ENCODE measurements at places on chromosomes 6 and 20. TPM values are rescaled to one million over a fixed set of nuclear protein-coding genes. Genes with fewer than 3 reads are reported as not detected.

TRIM38 gene
- 11.6 TPM for total RNA-seq

ERVFRD-1 gene
- not detected for total RNA-seq

KCNQ5 gene
- total RNA-seq: 5.0 TPM

RAET1G gene
- 1.8 TPM for total RNA-seq

PET117 gene
- 10.7 TPM for total RNA-seq
